ENCODE measurements at places on chromosomes 6 and 20.

DNA sequence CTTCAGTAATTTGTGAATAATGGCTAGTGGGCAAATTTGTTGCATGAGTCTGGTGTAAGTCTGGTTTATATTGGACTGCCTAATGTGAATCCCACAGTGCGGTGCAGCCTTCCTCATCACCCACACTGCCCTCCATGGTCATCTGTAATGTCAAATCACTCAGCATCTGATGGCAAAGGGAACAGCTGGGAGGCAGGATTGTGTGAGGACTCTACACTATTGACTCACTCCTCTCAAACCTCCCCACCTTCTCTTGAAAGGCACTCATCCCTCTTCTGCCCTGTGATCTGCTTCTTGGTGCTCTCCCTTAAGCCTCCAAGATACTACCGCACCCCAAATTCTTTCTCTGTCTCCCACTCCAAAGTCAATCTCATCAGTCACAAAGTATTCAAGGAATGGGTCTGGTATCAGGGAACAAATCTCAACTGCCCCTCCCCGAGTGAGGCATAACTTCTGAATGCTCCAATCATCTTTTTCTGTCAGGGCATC is 146.0 kb upstream of the BEND6 start:
- no peak for DNase-seq

GRCh38 chr6:5078121-5078669 is 6.9 kb upstream of the PPP1R3G start:
- no peak for DNase-seq

DNA sequence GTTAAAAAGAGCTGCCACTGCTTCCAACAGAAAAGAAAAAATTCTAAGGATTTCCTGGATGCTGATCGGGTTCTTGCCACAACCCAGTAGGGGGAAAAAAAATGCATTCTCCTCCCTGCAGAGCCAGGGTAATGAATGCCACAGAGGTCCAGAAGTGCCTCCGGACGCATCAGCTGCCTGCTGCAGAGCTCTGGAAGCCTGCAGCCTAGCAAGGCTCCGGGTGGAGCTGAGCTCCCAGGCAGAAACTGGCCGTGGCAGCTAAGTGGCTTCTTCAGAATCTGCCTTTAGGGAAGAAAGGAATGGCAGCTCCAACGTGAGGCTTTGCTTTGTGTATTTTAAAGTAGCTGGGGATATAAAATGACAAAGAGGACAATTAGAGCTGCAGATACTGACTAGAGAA is 155.0 kb downstream of the CFAP61 start:
- DNase-seq: no peak

GRCh38 chr6:27599859-27600532 is 127.1 kb upstream of the ZNF184 start:
- no peak for DNase-seq

DNA sequence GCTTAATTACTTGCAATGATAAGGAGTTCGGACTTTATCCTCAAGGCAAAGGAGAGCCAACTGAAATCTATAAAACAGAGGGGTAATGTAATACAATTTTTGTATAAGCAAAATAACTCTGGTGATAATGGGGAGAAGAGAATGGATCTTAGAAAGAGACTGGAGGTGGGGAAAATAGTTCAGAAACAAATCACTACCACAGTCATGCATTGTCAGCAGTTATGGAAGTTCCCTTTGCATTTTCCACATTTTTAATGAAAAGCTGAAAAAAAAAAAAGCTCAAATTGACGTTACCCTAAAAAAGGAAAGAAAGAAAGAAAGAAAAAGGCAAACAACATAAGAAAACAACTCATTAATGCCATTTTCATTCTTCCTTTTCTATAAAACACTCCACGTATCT is 337.6 kb upstream of the HSF2 start:
- no peak for DNase-seq

GRCh38 chr20:40945189-40945588 is 83.4 kb upstream of the TOP1 start:
- no peak for DNase-seq

- peak; percentile 57 for DNase-seq
Measured at GRCh38 chr6:129683601-129684322, 26.2 kb downstream of the ARHGAP18 start.

DNA sequence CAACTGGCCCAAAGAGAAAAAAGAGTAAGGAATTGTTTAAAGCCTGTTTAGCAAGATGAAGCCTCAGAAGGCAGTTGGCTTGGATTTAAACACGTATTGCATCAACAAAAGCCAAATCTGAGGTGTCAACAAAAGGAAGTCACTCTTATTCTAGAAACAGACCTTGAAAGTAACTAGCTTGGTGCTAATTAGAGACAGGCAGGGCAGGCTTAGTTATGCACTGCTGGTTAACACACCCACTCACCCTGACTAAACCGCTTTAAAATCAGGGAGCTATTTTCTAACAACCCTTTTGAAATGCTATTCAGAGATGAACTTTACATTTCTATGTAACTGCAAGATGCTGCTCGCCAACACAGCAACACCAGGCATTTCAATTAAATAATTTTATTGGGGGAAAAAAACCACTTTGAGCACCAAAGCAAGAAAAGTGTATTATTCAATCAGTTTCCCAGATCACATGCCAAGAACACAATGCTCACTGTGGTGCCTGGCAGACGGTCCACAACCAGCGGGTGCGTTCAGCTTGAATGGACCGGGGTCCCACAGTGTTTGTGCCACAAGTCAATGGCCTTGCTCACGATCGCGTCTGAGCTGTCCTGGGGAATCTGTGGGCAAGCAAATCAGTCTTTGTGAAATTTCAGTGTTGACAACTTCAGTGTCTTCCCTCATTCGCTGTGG is 23.6 kb downstream of the TBC1D7 start:
- no peak for DNase-seq

DNA sequence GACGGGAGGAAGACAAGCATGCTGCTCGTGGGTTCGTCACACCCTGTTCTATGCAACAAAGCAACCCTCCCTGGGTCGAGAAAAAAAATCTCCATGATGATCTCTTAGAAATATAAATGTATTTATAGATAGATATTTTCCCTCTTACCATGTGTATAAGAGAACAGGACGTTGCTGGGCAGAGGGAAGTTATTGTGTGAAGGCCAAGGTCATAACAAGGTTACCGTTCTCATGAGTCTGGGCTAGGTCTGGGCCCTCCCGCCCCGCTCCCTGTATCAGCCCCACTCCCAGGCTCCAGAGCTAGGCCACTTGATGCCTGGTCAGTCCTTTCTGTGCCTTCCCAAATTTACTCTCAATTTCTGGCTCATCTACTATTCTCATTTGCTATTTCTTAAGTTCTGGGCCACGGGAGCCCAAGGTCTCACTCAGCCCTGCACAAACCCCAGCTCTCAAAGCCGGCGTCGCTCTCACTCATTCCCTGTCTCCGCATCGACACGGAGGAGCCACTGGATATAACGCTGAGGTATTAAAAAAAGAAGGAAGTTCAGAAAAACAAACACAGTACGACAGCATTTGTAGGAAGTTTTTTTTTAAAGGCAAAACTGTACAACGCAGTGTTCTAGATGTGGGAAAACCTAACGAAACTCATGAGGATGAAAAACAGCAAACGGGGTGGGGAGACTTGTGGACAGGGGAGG is 96.8 kb downstream of the PSMG4 start:
- no peak for DNase-seq

DNA sequence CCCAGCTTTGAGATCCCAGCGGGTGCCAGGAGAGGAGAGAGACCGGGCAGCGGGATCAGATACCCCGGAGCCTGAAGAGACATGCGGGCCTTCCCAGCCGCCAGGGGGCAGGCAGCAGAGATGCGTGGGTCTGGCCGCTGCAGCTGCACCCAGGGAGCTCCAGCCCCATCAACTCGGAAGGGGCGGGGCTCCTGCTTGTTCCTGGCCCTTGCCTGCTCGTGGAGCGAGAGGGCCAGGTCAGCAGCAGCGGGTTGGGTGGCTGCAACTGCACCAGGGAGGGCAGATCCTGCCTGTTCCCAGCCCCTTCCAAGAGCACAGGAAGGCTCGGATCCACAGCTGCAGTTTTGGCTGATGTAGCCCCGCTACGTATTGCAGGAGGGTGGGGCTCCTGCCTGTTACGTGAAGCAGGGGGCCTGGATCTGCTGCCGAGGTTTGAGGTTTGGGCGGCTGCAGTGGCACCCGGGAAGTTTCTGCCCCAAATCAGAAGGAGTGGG is 532.8 kb downstream of the RFPL4B start:
- no peak for DNase-seq

DNA sequence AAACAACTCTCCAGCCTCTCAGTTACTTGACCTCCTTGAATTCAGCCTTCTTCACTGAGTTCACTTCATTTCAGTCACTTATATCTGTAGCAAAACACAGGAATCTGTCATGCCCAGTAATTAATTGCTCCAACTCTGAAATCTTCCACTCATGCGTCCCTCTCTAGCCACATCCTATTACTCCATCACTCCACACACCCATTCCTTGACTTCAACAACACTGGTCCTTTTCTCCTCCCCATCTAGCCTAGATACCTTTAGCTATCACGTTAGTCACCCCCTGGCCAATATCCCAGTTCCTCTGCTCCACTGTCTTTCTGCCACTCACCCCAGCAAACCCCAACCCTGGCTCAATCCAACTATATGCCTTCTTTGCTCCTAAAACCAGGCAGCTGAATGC is 7.7 kb downstream of the ZHX3 start:
- no peak for DNase-seq

- no peak for DNase-seq
Measured at GRCh38 chr20:49034070-49034732, 11.9 kb upstream of the CSE1L start.

- peak; percentile 23 for DNase-seq
Measured at GRCh38 chr6:109008537-109009235, 86.0 kb downstream of the SESN1 start.

- no peak for DNase-seq
Measured at GRCh38 chr6:42049116-42049809, 1.1 kb upstream of the TAF8 start.

DNA sequence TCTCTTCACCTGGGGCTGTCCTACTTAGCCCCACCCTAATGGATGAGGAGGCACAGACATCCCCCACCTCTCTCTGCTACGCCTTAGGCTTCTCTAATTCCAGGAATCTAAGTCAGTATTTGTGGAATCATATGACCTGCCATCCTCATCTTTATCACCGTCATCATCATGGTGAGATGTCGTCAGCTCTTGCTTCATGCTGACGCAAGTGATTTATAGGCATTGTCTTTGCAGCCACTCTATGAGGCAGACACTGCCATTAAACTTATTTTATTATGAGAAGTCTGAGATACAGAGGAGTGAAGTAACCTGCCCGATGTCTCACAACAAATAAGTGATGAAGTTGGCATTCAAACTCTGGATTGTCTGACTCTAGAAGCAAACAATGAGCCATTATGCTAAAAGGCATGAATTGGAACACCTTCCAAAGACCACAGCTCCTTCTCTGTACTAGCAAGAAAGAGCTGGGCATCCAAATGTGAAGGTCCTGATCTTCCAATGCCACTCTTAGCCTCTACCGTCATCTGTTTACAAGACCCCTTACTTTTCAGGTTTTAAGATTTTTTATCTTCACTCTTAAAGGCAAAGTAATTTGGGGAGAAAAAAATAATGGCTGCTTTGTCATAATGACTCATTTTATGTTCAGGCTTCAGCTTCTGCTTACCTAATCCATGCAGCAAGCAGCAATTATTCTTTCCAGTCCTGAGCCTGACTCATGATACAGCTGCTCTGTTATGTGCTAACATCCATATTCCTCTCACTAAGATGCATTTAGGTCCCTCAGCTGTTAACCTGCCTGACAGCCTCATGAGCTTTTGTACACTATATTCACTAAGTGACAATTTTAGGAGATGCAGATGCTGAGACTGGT is 113.7 kb upstream of the BCLAF1 start:
- no peak for DNase-seq

GRCh38 chr6:84546427-84546914 is 217.9 kb downstream of the TBX18 start:
- DNase-seq: no peak

GRCh38 chr6:139370283-139370998 is 4.0 kb downstream of the CITED2 start:
- DNase-seq: no peak

DNA sequence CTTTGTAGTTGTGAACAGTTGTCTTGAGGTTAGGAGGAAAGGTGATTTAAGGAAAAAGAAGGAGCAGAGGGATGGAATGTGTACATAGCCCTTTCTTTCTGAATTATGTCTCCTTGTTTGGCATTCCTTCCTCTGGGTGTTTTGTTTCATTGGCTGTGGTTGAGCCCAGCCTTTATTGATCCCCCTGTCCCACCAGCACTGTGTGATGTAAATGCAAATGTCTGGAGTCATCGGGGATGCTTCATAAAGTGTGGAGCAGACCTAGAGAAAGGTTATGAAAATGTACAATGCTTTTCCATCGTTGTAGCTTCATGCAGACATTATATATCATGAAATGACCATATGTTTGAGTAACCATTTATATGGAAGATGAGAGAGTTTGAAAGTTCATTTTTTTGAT is 164.5 kb downstream of the PLCB1 start:
- no peak for DNase-seq

DNA sequence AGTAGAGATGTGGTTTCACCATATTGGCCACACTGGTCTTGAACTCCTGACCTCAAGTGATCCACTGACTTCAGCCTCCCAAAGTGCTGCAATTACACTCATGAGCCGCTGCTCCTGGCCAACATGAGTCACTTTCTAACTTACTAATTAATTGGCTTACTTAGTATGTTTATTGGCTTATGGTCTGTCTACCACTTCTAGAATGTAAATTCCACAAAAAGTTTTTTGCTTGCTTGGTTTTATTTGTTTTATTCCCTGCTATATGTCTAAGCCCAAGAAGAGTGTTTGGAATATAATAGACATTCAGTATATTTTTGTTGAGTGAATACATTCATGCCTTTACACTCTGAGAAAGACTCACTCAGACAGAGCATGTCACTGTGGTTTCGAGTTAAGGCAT is 86.0 kb downstream of the SAMD3 start:
- DNase-seq: no peak

- DNase-seq: no peak
Measured at GRCh38 chr6:35787266-35788218, 6.7 kb downstream of the CLPSL1 start.

DNA sequence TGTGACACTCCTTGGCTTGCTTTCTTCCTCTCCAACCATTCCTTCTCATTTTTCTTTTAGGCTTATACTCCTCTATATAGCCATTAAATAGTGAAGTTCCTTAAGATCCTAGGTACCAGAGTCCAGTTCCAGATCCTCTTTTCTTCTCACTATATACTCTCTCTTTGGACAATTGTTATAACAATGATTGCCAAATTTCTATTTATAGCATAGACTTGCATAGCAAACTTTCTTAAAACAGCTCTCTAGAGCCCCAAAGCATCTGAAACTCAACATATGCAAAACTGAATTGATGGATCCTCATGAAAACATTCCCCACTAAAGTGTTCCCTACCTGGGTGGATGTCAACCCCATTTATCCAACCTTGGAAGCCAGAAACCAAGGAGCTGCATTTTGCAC is 13.4 kb downstream of the PHIP start:
- no peak for DNase-seq

- no peak for DNase-seq
Measured at GRCh38 chr6:149891259-149891658, 6.7 kb downstream of the RAET1E start.

- no peak for DNase-seq
Measured at GRCh38 chr20:33399924-33400323, 1.4 kb downstream of the CDK5RAP1 start.

All from activated naive CD8-positive, alpha-beta T cell treated with anti-CD3 and anti-CD28 coated beads for 36 hours (primary cell).